ENCODE measurements at places on chromosomes 2 and 18.

DNA sequence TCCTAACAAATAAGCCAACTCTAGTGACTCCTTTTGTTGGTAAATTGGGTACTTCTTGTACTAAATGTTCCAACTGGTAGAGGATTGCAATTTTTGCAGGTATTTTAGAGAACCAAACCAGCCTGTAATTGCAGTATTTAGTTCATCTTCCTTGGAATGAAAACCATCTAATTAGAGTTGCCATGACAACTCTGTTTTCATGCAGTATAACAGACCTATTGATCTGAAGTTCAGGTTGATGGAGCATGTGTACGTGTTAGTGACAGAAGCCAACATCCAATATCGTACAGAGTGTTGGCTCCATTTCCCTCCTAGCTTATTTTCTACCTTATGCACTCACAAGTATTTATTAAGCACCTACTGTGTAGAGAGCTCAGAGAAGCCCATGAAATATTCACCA, 176.3 kb upstream of the FOSL2 start:
- no peak for DNase-seq
- no peaks in the 10 kb centered on the region for H3K36me3 ChIP-seq
- H3K4me3 ChIP-seq: no peak overlapping the region

DNA sequence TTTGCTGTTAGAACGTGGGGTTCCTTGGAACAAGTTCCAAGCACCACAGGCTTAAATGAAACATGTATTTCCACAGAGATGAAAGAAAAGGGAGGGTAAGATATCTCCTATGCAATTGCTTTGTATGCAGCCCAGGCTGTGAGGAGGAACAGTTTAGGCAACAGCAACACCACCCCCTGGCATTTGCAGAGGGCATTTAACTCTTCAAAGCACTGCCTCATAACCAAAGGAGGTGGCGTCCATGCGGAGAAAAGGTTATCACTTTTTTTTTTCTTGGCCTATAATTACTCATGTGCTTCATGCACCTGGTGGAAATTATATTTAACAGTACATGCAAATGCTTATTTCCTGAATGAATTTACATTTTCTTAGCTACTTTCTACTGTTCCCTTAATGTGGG, 286.0 kb downstream of the LPIN1 start:
- H3K27ac ChIP-seq: no peak overlapping the region
- no peak for DNase-seq
- H3K27me3 ChIP-seq: no peaks in the 10 kb centered on the region
- H3K36me3 ChIP-seq: peaks cover 1% of the 10 kb centered on the region

DNA sequence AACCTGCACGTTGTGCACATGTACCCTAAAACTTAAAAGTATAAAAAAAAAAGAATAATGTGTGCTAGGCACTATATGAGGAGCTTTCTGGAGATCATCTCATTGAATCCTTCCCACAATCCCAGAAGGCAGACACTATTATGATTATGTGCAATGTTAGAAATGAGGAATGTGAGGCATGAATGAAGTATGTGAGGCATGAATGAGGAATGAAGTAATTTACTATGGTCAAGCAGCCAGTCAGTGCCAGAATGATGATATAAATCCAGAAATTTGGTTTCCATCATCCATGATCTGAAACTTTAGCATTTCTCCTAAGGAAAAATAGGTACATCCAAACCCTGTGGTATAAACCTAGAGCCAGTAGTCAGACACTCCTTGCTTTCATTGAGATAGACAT, 42.0 kb downstream of the CCDC148 start:
- H3K4me3 ChIP-seq: no peak overlapping the region
- peaks cover 37% of the 10 kb centered on the region for H3K4me1 ChIP-seq
- H3K36me3 ChIP-seq: peaks cover 28% of the 10 kb centered on the region
- no peaks in the 10 kb centered on the region for H3K27me3 ChIP-seq

- peak overlapping the region; percentile 56 for H3K27ac ChIP-seq
- no peaks in the 10 kb centered on the region for H3K36me3 ChIP-seq
- DNase-seq: no peak
- H3K4me3 ChIP-seq: no peak overlapping the region
- peaks cover 32% of the 10 kb centered on the region for H3K4me1 ChIP-seq
Observed at GRCh38 chr2:56680971-56681631, 497.3 kb downstream of the CCDC85A start.

DNA sequence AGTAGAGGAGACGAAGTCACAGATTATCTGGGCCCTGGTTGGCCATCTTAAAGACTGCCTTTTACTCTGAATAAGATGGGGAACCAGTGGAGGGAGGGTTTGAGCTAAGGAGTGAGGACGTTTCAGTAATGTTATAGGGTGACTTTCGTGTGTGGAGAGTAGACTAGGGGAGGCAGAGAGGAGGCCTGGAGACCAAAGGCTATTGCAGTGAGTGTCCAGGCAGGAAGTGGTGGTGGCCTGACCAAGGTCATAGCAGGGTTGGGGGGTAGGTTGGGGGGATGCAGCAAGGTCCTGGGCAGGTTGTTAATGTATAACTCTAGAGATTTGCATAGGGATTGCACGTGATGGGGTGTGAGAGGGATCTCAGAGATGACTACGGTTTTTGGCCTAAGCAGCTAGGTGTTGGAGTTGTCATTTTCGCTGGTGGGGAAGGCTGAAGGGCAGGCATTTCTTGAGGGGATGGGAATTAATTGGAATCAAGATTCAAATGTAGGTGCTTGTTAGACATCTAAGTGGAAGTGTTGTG, 4.9 kb downstream of the CEP192 start:
- H3K4me1 ChIP-seq: peaks cover 18% of the 10 kb centered on the region
- H3K4me3 ChIP-seq: no peak overlapping the region
- no peaks in the 10 kb centered on the region for H3K36me3 ChIP-seq
- no peak for DNase-seq
- H3K27ac ChIP-seq: no peak overlapping the region

GRCh38 chr2:177169810-177170514, 42.6 kb upstream of the HNRNPA3 start:
- no peaks in the 10 kb centered on the region for H3K36me3 ChIP-seq
- peak overlapping the region; percentile 54 for H3K27ac ChIP-seq
- DNase-seq: no peak
- H3K4me3 ChIP-seq: no peak overlapping the region
- peaks cover 18% of the 10 kb centered on the region for H3K4me1 ChIP-seq
- H3K27me3 ChIP-seq: no peaks in the 10 kb centered on the region

GRCh38 chr2:180730976-180731375, 249.4 kb upstream of the UBE2E3 start:
- DNase-seq: no peak
- no peaks in the 10 kb centered on the region for H3K36me3 ChIP-seq
- peaks cover 15% of the 10 kb centered on the region for H3K4me1 ChIP-seq
- no peak overlapping the region for H3K4me3 ChIP-seq
- no peak overlapping the region for H3K27ac ChIP-seq

GRCh38 chr2:235146871-235147565, 195.2 kb downstream of the SH3BP4 start:
- H3K4me3 ChIP-seq: no peak overlapping the region
- peak; percentile 36 for DNase-seq
- H3K27me3 ChIP-seq: peaks cover 37% of the 10 kb centered on the region
- H3K36me3 ChIP-seq: no peaks in the 10 kb centered on the region

GRCh38 chr2:133658020-133658903, 90.0 kb upstream of the NCKAP5 start:
- H3K27me3 ChIP-seq: no peaks in the 10 kb centered on the region
- no peak overlapping the region for H3K27ac ChIP-seq
- peaks cover 18% of the 10 kb centered on the region for H3K4me1 ChIP-seq
- no peak overlapping the region for H3K4me3 ChIP-seq

- no peak overlapping the region for H3K27ac ChIP-seq
- no peak for DNase-seq
- H3K36me3 ChIP-seq: peaks cover 3% of the 10 kb centered on the region
- no peaks in the 10 kb centered on the region for H3K27me3 ChIP-seq
- H3K4me3 ChIP-seq: no peak overlapping the region
Observed at GRCh38 chr18:62128157-62128556, 58.7 kb downstream of the PIGN start.

DNA sequence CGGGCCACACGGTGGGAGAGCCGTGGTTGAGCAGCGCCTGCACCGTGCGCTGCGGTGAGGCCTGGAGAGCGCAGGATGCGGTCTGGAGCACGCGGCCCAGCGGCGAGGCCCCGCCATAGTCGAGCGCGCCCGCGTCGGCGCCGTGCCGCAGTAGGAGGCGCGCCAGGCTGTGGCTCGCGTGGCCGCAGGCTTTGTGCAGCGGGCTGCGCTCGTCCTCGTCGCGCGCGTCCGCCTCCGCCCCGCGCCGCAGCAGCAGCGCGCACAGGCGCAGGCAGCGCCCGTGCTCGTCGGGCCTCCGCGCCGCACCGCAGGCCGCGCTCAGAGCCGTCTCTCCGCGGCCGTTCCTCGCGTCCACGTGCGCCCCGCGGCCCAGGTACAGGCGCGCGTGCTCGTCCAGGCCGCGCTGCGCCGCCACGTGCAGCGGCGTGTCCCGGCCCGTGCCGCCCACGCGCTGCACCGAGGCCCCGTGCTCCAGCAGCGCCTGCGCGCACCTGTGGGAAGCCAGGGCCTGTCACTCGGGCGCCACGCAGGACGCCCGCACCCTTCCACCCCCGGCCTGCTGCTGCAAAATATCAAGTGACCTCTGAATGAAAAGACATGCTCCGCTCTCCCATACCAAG, 46.3 kb upstream of the GBX2 start:
- H3K4me3 ChIP-seq: no peak overlapping the region
- DNase-seq: peak; percentile 76
- no peaks in the 10 kb centered on the region for H3K4me1 ChIP-seq
- H3K27me3 ChIP-seq: no peaks in the 10 kb centered on the region

GRCh38 chr2:6224267-6224666, 532.1 kb downstream of the SOX11 start:
- H3K36me3 ChIP-seq: no peaks in the 10 kb centered on the region
- peaks cover 6% of the 10 kb centered on the region for H3K4me1 ChIP-seq
- DNase-seq: no peak
- no peaks in the 10 kb centered on the region for H3K27me3 ChIP-seq
- H3K4me3 ChIP-seq: no peak overlapping the region

Measured in osteocyte (in vitro differentiated cells).